Lung microvascular endothelial cell (primary cell): ENCODE measurements at places on chromosomes 12 and 14. TPM values are rescaled to one million over a fixed set of nuclear protein-coding genes. Genes with fewer than 3 reads are reported as not detected.

DNA sequence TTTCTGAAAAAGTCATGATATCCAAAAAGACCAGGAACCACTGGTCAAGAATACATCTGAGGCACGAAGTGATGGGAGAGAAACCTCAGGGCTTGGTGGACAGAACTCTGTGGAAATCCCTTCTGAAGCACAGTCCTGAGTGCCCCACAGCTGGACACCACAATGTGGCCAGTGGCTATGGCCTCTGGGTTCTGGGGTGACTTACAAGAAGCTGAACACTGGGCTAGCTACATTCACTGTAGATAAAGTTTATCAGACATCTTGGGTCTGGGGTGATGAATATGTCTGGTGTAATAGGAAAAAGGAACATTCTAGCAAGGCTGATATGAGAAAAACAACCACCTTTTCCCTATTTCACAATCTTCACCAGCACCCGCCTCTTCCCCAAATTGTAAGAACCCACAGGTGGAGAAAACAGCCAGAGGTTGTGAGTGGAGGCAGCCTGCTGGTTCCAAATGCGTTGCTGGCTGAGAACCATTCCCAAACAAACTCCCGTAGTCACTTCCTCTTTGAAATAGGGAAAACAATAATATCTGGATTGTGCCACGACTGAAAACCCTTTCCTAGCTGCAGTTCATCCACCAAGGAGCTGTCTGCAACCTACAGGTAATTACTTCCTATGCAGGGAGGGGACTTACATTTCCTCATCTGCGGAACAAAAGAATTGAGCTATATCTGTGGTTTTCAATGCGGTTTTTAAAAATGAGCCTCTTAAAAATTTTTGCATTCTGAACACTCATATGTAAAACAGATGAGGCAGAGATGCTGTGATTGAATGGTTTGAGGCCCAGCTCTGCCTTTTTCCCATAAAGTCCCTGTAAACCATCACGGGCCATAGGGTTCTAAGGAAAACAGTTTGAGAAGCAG is 193.6 kb downstream of the SLC41A2 start:
- no peak for DNase-seq

DNA sequence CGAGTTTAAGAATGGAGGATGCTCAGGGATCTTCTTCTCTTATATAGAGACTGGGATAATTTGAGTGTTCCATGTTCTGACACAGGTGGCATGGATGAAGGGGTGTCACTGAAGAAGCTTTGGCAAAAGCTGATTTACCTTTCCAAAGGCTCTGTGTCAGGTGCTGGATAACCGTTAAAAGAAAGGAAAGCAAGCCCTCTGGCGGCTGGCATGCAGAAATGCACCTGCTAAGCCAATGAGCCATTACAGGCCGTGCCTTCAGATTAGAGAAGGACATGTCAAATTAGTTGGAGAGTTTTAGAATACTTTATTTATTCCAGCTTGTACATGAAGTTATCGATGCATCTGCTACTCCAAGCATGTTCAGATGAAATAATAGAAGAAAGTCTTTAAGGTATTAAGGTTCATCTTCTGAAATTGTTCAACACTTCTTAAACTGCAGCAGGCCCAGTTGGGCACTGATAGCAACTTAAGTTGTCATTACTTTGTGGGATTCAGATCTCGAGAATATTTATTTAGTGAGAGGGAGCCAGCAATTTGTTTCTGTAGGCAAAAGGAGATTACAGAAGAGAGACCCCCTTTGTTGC is 678.2 kb downstream of the NRXN3 start:
- peak; percentile 40 for DNase-seq

- DNase-seq: no peak
These were observed 13.3 kb upstream of the LRRC10 start for GRCh38 chr12:69623970-69624369.

GRCh38 chr12:106301611-106302321 is 767 bp upstream of the TCP11L2 start:
- peak; percentile 56 for DNase-seq

DNA sequence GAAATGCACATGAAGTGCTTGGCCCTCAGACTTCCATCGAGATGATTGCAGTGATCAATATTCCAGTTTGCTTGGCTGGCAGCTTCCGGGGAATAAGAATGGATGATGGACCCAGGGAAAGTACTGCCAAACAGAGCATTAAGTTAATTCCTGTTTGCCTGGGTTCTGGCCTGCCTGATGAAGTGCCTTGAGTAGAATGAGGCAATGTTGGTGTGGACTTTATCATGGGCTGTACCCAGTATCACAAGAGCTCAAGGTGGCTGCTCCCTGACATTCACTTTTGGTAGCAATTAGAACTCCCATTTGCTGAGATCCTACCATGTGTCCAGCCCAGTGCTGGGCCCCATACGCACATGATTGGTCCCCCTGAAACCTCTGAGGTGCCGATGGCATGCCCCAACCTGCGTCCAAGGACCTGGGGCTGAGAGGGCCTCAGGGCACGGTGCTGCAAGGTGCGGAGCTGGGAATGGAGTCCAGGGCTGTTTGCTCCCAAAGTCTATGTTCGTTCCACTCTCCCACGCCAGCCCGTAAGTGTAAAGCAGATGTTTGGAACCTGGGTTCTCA is 80.7 kb downstream of the SLC25A47 start:
- no peak for DNase-seq

DNA sequence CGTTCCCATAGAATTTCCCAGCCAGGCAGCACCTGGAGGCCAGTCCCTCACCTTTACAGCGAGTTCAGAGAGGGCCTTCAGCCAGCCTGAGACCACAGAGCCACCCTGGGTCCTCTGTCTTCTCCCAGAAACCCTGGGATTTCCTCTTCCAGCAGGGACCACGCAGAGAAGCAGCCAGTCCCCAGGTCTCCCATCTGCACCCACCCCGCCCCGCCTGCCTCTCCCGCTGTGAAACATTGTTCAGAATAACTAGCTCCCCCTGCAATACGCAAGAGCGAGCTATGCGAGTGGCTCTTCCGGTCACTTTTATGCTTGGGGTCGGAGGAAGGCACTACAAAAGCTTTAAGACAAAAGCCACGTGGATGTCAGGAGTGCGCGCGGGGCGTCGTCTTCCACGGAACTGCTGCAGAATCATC is 77.8 kb downstream of the SERPINA3 start:
- DNase-seq: no peak

GRCh38 chr12:121784460-121784859 is 9.0 kb downstream of the RHOF start:
- DNase-seq: peak; percentile 95

- no peak for DNase-seq
These were observed 328.7 kb downstream of the DPF3 start for GRCh38 chr14:72565149-72565559.

- no peak for DNase-seq
These were observed 200.6 kb downstream of the AEBP2 start for GRCh38 chr12:19639781-19640415.

- no peak for DNase-seq
These were observed 14.2 kb upstream of the RIOX1 start for GRCh38 chr14:73476451-73476931.

- DNase-seq: peak; percentile 63
These were observed 2.9 kb downstream of the RDH12 start for GRCh38 chr14:67704484-67705089.

DNA sequence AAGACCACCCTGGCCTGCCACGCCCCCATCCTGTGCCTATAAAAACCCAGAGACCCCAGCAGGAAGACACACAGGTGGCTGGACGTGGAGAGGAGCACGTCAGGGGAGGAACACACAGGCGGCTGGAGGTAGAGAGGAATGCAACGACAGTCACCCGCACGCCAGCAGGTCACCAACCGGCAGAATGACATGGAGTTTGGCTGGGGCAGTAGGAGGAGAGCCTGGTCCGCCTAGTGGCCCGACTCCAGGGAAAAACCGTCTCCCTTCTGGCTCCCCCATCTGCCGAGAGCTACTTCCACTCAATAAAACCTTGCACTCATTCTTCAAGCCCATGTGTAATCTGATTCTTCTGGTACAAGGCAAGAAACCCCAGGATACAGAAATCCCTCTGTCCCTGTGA is 62.7 kb upstream of the KCNH3 start:
- no peak for DNase-seq

- DNase-seq: no peak
These were observed 60.4 kb downstream of the NIN start for GRCh38 chr14:50770586-50770985.

DNA sequence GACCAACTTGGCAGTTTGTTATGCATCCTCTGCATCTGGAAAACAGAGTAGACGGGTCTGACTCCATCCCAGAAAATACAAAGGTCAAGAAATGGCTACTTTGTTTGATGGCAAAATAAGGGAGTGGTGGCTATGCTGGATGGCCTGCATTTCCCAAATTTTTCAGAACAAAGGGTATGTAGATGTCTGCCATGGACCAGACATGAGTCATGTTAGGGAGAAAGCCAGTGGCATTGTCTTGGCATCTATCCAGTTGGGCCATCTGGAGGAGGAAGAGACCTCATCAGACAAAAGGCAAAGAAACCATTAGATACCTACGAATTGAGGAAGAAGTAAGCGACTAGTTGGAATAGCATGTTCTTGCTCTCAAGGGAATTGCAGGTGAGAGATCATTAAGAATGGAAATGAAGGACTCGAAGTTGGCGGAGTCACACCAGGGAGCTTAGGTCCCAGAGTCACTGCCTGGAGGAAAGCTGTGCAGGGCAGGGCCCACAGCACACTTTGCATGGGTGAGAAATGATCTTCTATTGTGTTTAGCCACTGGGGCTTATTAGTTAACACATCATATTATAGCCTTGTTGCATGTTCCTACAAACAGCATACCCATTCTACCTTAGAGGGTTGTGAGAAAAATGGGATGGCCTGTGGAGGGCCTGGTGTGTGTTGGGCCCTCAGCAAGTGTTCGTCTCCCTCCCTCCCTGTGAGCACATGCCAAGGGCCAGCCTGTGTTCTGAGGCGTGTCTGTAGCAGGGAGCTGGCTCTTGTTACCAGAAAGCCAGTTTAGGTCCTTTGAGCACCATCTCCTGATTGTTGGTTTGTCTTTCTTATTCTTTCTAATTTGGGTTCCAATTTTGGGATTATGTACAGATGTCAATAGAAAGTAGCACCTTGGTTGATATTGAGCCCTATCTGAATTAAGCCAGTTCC is 119.4 kb downstream of the KTN1 start:
- DNase-seq: no peak

- DNase-seq: no peak
These were observed 17.2 kb upstream of the PHC1 start for GRCh38 chr12:8897081-8897480.

Gene ACACB
- total RNA-seq: 1.7 and 3.4 TPM in 2 replicates

Gene PPFIA2
- not detected in 2 replicates for total RNA-seq

Gene SLC2A13
- 3.7 and 6.9 TPM in 2 replicates for total RNA-seq

Gene CLEC1B
- not detected in 2 replicates for total RNA-seq

Gene SYNDIG1L
- total RNA-seq: not detected in 2 replicates

Gene KERA
- not detected in 2 replicates for total RNA-seq

Gene TAS2R20
- 1.1 and 1.8 TPM in 2 replicates for total RNA-seq
